ENCODE measurements at places on chromosomes 4 and X. TPM values are rescaled to one million over a fixed set of nuclear protein-coding genes. Genes with fewer than 3 reads are reported as not detected.

- peaks cover 5% of the 10 kb centered on the region for H3K36me3 ChIP-seq
- H3K4me1 ChIP-seq = no peaks in the 10 kb centered on the region
- H3K27ac ChIP-seq = no peak overlapping the region
- no peaks in the 10 kb centered on the region for H3K27me3 ChIP-seq
- H3K4me3 ChIP-seq = no peak overlapping the region
- DNase-seq = no peak
Measured at GRCh38 chr4:73053076-73053475, 16.4 kb downstream of the COX18 start.

DNA sequence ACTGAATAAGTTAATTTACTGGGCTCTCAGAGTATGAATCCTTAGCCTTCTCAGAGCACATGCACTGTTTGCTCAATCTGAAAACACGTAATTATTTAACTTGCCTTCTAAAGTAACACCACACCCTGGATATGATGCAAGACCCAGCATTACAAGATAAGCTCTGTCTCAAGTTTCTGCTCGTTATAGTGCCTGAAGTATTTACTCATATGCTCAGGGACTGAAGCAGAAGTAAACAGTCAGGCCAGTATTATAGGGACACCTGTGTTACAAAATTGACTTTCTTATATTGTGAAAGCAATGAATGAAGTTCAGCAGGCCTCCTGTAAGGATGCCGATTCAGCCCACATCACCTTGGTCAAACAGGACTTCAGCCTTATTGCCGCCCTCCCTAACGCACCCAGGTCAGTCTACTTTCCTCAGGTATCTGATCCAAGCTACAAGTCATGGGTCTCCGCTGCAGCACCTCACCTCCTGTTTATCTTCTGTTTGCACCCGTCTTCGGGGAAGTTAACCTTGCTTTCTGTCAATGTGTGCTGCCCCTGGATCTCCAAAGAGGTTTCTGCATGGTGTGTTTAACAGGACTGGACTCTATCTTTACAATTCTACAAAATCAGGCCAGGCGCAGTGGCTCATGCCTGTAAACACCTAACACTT lies 42.8 kb upstream of the KLF3 start:
- H3K4me1 ChIP-seq = peaks cover 27% of the 10 kb centered on the region
- H3K36me3 ChIP-seq = no peaks in the 10 kb centered on the region
- H3K27ac ChIP-seq = peak overlapping the region; percentile 81
- no peak overlapping the region for H3K4me3 ChIP-seq
- H3K27me3 ChIP-seq = no peaks in the 10 kb centered on the region
- peak; percentile 79 for DNase-seq

GRCh38 chr4:140149846-140150635 lies 3.9 kb downstream of the MAML3 start:
- H3K4me3 ChIP-seq = peak overlapping the region; percentile 72
- H3K36me3 ChIP-seq = no peaks in the 10 kb centered on the region
- H3K27me3 ChIP-seq = no peaks in the 10 kb centered on the region

- no peaks in the 10 kb centered on the region for H3K27me3 ChIP-seq
- no peak overlapping the region for H3K27ac ChIP-seq
- H3K4me3 ChIP-seq = no peak overlapping the region
Measured at GRCh38 chr4:45640281-45640680, 483.6 kb downstream of the GABRG1 start.

- peaks cover 69% of the 10 kb centered on the region for H3K4me1 ChIP-seq
- H3K4me3 ChIP-seq = no peak overlapping the region
- no peaks in the 10 kb centered on the region for H3K27me3 ChIP-seq
- no peak for DNase-seq
Measured at GRCh38 chr4:151459375-151459774, 50.4 kb downstream of the FHIP1A start.

DNA sequence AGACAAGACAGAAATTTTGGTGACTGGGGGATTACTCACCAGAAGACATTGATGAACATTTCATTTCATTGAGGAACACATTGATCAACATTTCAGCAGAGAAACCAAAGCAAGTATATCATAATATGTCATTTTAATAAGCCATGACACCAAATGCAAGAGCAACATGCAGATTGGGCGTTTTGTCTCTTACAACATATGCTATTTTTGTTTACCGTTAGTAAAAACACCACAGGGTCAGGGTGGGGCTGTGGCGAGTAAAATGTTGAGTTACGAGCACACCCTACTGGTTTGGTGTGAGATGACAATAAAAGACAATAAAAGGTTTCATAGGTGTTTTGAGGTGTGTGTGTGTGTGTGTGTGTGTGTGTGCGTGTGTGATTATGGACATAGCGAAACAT lies 294.5 kb downstream of the PDGFC start:
- DNase-seq = no peak
- no peaks in the 10 kb centered on the region for H3K36me3 ChIP-seq
- no peaks in the 10 kb centered on the region for H3K27me3 ChIP-seq
- H3K4me3 ChIP-seq = no peak overlapping the region

GRCh38 chr4:8872402-8873291 lies 1.0 kb upstream of the HMX1 start:
- H3K27ac ChIP-seq = no peak overlapping the region
- H3K27me3 ChIP-seq = no peaks in the 10 kb centered on the region
- no peak for DNase-seq
- H3K4me1 ChIP-seq = peaks cover 12% of the 10 kb centered on the region
- no peak overlapping the region for H3K4me3 ChIP-seq

DNA sequence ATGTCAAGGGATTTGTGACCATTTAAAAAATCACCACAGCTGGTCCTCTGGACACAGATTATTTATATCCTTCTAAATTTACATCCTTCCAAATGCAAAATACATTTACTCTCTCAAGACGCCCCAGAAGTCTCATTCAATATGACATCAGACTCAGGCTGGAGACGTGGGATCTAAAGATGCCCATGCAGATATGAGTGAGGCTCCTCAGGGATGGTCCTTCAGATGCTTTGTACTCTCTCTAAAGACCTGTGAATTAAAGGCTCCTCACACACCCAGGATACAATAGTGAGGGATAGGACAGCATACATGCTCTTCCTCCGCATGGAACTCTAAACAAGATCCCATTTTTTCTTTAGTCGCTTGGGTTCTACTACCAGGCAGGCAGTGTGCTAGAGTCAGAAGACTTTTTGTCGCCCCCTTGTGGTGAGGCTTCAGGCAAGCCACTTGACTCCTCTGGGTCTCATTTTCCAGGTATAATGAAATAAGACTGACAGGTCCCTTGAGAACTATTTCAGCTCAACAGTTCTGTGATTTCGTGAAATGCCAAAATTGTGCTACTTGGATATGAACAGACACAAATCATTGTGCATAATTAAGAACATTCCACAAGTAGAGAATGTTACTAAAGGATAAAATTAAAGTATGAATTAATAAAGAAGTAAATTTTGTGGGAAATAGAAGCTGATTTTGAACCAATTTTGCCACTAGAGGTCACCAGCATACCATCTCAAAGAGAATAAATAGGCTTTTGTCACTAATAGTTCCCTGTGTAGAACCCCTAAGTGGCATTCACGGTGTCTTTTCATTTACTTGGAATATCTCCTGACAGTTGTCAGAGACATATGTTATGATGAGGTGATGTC lies 13.7 kb upstream of the SCOC start:
- H3K27ac ChIP-seq = no peak overlapping the region
- peak; percentile 90 for DNase-seq
- H3K27me3 ChIP-seq = no peaks in the 10 kb centered on the region

GRCh38 chr4:90580326-90580725 lies 453.1 kb downstream of the CCSER1 start:
- H3K36me3 ChIP-seq = no peaks in the 10 kb centered on the region
- no peaks in the 10 kb centered on the region for H3K4me1 ChIP-seq
- DNase-seq = no peak
- H3K27me3 ChIP-seq = no peaks in the 10 kb centered on the region
- no peak overlapping the region for H3K4me3 ChIP-seq

GRCh38 chr4:112637552-112637866 lies 566 bp downstream of the LARP7 start:
- H3K36me3 ChIP-seq = no peaks in the 10 kb centered on the region
- peak overlapping the region; percentile 93 for H3K27ac ChIP-seq
- no peak for DNase-seq
- no peaks in the 10 kb centered on the region for H3K27me3 ChIP-seq
- peaks cover 13% of the 10 kb centered on the region for H3K4me1 ChIP-seq

DNA sequence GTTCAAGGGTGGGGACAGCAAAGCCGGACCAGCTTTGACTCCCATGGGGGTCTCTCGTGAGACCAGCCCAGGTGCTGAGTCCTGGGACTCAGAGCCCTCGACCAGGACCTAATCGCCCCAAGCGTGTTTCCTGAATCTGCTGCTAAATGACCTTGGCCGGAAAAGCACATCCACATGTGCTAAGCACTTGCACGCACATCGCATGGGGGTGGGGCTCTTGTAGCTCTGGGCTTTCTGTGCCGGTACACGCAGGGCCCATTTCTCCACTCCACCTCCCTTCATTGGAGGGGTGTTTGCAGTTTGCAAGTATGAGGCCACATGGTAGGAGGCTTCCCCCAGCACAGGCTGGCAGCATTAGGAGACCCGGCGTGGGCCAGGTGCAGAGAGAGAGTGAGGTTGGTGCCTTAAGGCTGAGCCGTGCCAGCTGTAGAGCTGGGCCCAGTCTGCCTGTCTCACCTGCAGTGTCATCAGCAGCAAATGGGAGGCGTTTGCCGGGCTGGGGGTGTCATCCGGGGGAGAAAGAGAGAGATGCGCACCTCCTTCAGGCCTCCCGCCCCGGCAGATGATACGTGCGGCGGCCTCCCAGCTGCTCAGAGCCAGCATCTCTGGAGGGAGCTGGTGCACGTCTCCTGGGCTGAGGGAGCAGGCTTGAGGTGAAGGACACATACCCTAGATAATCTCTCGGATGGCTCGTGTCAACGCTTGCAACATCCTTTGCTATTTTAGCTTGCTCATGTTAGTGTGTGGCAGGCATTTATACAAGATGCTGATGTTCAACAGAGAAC lies 45.2 kb upstream of the CLCN4 start:
- no peaks in the 10 kb centered on the region for H3K4me1 ChIP-seq
- H3K27ac ChIP-seq = no peak overlapping the region
- no peaks in the 10 kb centered on the region for H3K36me3 ChIP-seq
- H3K4me3 ChIP-seq = no peak overlapping the region
- no peak for DNase-seq

DNA sequence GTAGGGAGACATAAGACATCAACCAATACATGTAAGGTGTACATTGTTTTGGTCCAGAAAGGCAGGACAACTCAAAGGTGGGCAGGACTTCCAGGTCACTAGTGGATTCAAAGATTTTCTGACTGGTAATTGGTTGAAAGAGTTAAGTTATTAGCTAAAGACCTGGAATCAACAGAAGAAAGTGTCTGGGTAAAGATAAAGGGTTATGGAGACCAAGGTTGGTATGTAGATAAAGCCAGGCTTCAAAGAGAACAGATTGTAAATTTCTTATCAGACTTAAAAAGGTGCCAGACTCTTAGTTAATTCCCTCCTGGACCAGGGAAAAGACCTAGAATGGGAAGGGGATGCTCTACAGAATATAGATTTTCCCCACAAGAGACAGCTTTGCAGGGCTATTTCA lies 28.3 kb upstream of the GAB1 start:
- no peak overlapping the region for H3K27ac ChIP-seq
- no peak overlapping the region for H3K4me3 ChIP-seq
- no peak for DNase-seq
- no peaks in the 10 kb centered on the region for H3K4me1 ChIP-seq

DNA sequence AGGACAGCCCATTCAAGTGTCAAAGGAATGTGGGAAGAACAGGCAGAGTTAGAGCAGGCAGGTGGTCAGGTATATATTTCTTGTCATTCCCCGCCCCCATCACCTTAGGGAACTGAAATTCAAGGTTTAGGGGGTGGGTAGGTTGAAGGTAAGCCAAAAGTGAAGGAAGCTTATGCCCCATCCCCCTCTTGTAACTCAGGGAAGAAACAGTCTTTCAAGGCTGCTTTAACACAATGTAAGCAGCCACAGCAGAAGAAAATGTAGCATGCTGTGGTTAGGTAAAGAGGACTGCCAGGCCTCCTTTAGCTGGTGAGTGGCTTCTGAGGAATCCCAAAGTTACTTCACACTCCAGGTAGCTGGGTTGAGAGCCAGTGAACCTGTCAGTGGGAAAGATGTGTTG lies 122.3 kb downstream of the RS1 start:
- H3K36me3 ChIP-seq = no peaks in the 10 kb centered on the region
- H3K27me3 ChIP-seq = no peaks in the 10 kb centered on the region
- DNase-seq = no peak

DNA sequence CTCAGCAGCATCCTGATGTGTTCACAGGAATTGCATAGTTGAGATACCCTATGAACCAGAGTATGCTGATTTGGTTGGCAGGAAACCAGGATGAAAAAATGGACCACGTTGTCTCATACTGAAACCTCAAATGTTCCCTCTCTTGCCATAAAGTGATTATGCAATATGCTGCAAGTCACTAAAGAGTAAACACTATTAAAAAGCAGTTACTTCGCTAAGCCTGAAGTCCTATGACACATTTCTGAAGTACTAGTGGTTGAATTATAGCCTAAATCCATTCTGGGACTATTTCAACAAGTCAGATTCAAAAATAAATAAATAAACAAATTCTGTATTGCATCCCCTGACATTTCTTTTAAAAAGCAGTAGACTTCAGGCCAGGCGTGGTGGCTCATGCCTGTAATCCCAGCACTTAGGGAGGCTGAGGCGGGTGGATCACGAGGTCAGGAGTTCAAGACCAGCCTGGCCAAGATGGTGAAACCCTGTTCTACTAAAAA lies 106.0 kb upstream of the NAP1L5 start:
- peak; percentile 55 for DNase-seq
- H3K27me3 ChIP-seq = no peaks in the 10 kb centered on the region
- no peak overlapping the region for H3K4me3 ChIP-seq
- H3K27ac ChIP-seq = no peak overlapping the region

- no peak for DNase-seq
- H3K27ac ChIP-seq = no peak overlapping the region
- no peaks in the 10 kb centered on the region for H3K36me3 ChIP-seq
Measured at GRCh38 chr4:7226439-7226838, 34.1 kb downstream of the SORCS2 start.

DNA sequence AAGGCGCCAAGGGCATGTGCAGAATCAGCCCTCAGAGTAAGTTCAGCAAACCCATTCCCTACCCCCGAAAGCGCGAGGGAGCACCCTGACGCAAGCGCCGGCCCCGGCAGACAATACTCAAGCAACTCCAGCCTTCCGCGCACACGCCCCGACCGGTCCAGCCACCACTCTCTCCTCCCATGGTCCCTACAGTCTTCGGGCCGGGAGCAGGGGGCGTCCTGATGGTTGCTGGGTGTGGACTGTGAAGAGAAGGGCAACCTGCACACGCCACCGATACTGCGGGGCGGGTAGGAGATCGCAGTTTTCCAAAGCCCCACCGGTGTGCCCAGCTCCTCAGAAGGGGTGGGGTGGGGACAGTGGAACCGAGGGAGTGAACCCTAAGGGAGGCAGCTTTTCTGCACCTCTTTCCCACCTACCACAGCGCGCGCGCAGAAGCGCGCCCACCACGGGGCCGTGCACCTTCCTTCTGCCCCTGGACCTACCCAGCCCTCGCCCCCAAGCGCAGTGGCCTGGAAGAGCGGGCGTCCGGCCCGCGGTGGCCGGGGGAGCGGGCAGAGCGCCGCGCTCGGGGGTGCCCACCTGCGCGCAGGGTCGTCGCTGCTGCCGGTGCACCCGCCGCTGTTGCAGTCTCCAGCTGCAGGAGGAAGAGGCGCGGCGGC lies 650.2 kb upstream of the DIPK2B start:
- H3K4me1 ChIP-seq = no peaks in the 10 kb centered on the region
- DNase-seq = no peak
- H3K4me3 ChIP-seq = peak overlapping the region; percentile 6
- H3K27ac ChIP-seq = no peak overlapping the region
- H3K27me3 ChIP-seq = no peaks in the 10 kb centered on the region

Gene BANK1
- 1.0 TPM for total RNA-seq

Gene MAP3K15
- total RNA-seq = 0.26 TPM

Gene SLC26A1
- total RNA-seq = 1.6 TPM

Gene TRIM75
- not detected for total RNA-seq

Gene TEX13C
- total RNA-seq = not detected

Gene F8A3
- not detected for total RNA-seq

Gene ERCC6L
- not detected for total RNA-seq

Gene RASGEF1B
- 8.6 TPM for total RNA-seq

Gene TRIM61
- total RNA-seq = not detected

Gene SLC49A3
- 8.2 TPM for total RNA-seq

All from body of pancreas (tissue), 4 donors.